Ovary (tissue), 10 donors: ENCODE measurements at places on chromosomes 6 and 20. TPM values are rescaled to one million over a fixed set of nuclear protein-coding genes. Genes with fewer than 3 reads are reported as not detected.

Gene ULBP2
- polyA plus RNA-seq, result 0.08 TPM

Gene POM121L2
- not detected for polyA plus RNA-seq

Gene SOBP
- polyA plus RNA-seq, result 20.7 TPM

Gene OR12D3
- not detected for polyA plus RNA-seq

Gene PDYN
- polyA plus RNA-seq, result not detected

Gene KCNK15
- polyA plus RNA-seq, result 1.7 TPM

Gene GLP1R
- polyA plus RNA-seq, result not detected

Gene CDH22
- polyA plus RNA-seq, result 0.10 TPM

Gene CDSN
- 0.05 TPM for polyA plus RNA-seq

Gene MAPK13
- 3.4 TPM for polyA plus RNA-seq

Gene HUS1B
- not detected for polyA plus RNA-seq

Gene ZBTB22
- polyA plus RNA-seq, result 13.7 TPM

Gene HAO1
- not detected for polyA plus RNA-seq

Gene FAXC
- 8.1 TPM for polyA plus RNA-seq

Gene DCDC2
- 0.37 TPM for polyA plus RNA-seq

Gene GINS1
- 2.3 TPM for polyA plus RNA-seq

Gene OXT
- polyA plus RNA-seq, result not detected

Gene FAM83C
- not detected for polyA plus RNA-seq

Gene ADGRG6
- 6.1 TPM for polyA plus RNA-seq

Gene VSTM2L
- polyA plus RNA-seq, result not detected
